Articular chondrocyte of knee joint (primary cell): ENCODE measurements at places on chromosomes 3 and 15. TPM values are rescaled to one million over a fixed set of nuclear protein-coding genes. Genes with fewer than 3 reads are reported as not detected.

Gene TLR9
- 0.13 TPM in 1 of 2 replicates, not detected in the other for total RNA-seq

Gene OPA1
- 72.0 and 82.2 TPM in 2 replicates for total RNA-seq

Gene GCSAM
- total RNA-seq: not detected in 2 replicates

Gene STRIT1
- not detected in 2 replicates for total RNA-seq

Gene ITIH1
- not detected in 2 replicates for total RNA-seq

Gene GOLGA8J
- total RNA-seq: 0.22 and 0.52 TPM in 2 replicates

Gene TBCCD1
- 18.2 and 23.3 TPM in 2 replicates for total RNA-seq

Gene TRNT1
- total RNA-seq: 24.7 and 26.4 TPM in 2 replicates

Gene SLC12A8
- 1.6 and 2.3 TPM in 2 replicates for total RNA-seq

Gene SOX14
- total RNA-seq: not detected in 2 replicates

Gene KNL1
- total RNA-seq: 15.5 and 23.8 TPM in 2 replicates

Gene DYNC1LI1
- total RNA-seq: 35.5 and 39.2 TPM in 2 replicates

Gene KNG1
- total RNA-seq: not detected in 2 replicates

Gene NANOGP8
- total RNA-seq: 0.43 and 0.91 TPM in 2 replicates

Gene DUOXA2
- not detected in 2 replicates for total RNA-seq

Gene MNS1
- 2.4 and 2.7 TPM in 2 replicates for total RNA-seq

Gene IMPG2
- total RNA-seq: 0.39 and 0.54 TPM in 2 replicates
